ENCODE measurements at places on chromosomes 5 and 9. TPM values are rescaled to one million over a fixed set of nuclear protein-coding genes. Genes with fewer than 3 reads are reported as not detected.

SV2C gene
- total RNA-seq, result not detected

IPPK gene
- 38.8 TPM for total RNA-seq

NR5A1 gene
- total RNA-seq, result not detected

SURF1 gene
- total RNA-seq, result 44.5 TPM

JAKMIP2 gene
- not detected for total RNA-seq

OR1J2 gene
- not detected for total RNA-seq

SLCO6A1 gene
- under 0.01 TPM for total RNA-seq

PAEP gene
- not detected for total RNA-seq

DEPDC1B gene
- 2.1 TPM for total RNA-seq

GRCh38 chr9:84294241-84294950 lies 46.2 kb downstream of the SLC28A3 start:
- DNase-seq, result no peak

GRCh38 chr5:173451031-173451430 lies 122.8 kb upstream of the STC2 start:
- no peak for DNase-seq

- no peak for DNase-seq
Measured at GRCh38 chr9:2085716-2086115, 70.6 kb downstream of the SMARCA2 start.

DNA sequence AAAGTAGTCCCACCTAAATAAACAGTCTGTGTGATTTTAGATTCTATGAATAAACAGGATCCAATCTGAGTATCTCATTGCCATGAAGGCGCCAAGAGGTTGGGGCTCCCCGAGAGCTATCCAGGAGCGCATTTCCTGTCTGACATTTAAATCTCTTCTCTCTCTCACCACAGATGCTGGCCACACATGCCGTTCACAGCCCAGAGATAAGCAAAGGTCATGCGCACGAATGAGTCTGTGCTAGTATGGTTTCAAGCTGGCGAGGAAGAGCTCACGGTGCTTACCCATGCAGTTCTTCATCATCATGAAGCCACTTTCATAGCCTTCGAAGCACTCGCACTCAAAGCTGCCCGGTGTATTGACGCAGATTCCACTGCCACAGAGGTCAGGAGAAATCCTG lies 199.4 kb downstream of the FBN2 start:
- no peak for DNase-seq

GRCh38 chr5:56026863-56027300 lies 32.1 kb upstream of the IL6ST start:
- DNase-seq, result peak; percentile 97

DNA sequence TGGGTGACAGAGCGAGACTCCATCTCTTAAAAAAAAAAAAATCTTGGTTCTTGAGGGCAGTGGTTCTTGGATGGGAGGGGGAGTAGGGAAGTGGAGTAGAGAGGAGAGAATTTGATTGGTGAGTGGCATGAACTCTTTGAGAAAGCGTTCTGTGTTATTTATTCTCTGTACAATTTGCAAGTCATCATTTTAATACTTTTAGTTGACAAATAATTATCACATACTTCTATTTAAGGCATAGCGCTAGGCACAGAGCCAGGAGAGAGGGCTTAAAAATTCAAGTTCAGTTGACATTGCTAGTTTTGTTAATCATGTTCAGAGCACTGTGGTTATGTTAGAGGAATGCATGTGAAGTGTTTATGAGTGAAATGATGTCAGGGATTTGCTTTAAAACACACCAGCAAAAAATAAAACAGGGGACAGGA lies 24.6 kb downstream of the HSDL2 start:
- peak; percentile 15 for DNase-seq

GRCh38 chr9:108467653-108468324 lies 388.0 kb downstream of the ACTL7B start:
- DNase-seq, result no peak

DNA sequence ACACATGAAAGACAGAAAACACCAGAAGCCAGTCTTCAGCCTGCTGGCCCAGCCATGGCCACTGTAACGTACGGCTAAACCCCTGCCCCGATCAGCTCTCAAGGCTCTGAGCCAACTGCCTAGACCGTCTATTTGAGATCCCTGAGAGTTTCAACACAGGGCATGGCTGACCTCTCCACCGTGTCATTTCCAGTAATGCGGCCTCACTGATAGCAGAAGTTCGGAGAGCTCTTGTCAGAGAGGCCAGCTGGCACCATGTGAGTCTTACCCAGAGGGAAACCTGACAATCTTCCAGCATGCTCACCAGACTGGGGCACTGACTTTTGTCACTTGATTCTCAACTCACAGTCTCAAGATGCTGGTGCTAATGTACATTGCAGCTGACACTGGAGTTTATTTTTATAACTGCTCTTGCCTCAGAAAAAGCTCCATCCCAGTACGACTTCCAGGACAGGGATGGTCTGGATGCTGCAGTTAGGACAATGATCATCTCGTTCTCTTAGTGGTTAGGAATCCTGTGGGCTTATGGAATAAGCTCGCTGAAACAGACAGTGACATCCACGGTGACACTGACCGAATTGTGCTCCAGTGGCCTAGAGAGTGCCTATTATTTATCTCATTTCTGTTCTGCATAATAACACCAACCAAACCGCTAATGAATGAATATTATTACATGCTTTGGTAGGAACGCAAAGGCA lies 372.7 kb downstream of the ICE1 start:
- no peak for DNase-seq

GRCh38 chr9:137728444-137729311 lies 109.9 kb downstream of the EHMT1 start:
- DNase-seq, result no peak

DNA sequence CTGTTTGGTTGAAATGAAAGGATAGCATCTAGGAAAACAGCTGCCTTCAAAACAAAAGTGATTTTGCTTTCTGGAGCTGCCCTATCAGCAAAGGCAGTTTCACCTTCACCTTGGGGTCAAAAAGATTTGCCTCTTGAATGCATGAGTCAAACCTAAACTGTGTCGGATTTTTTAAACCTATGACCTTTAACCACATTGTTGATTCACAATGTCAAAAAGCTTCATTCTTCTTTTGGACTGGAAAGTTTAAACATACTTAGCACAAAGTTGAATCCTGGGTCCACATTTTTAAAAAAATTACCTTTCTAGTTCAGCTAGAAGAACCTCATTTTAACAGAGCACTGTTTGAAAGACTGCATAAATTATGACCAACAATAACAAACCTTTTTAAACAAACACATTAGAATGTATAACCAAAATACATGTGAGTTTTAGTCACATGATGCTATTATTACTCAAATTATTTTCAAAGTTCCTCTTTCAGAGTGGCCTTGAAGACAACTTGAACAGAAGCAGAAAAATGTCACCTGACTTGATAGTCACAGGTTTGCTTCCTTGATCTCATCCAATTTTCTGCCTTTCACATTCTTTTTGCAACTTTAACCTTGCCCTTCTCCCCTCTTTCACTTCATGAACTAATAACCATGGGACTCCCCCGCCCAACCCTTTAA lies 109.7 kb upstream of the LHFPL2 start:
- DNase-seq, result no peak

DNA sequence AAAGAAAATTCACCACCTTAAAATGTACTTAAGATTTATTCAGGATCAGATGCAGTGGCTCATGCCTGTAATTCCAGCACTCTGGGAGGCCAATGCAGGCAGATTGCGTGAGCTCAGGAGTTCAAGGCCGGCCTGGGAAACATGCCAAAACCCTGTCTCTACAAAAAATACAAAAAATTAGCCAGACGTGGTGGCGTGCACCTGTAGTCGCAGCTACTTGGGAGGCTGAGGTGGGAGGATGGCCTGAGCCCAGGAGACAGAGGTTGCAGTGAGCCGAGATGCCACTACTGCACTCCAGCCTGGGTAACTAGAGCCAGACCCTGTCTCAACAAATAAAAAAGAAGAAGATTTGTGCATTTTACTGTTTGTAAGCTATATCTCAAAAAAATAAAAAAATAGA lies 34.7 kb upstream of the GFPT2 start:
- DNase-seq, result no peak

DNA sequence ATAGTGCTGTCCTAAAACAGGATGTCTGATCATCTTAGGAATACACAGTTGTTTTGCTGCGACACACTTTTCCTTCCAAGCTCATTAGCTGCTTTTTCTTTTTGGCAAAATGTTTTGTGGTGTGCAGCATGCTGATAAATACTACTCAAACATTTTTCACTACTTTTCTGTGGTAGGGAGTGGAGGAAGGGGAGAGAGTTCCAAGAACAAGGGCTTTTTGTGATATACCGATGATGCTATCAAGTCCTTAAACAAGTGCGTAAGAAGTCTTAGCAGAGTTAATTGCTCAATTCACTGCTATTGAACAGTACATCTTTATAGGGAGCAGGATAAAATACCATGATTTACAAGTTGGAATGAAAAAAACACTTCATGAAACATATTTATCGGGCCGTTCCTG lies 23.6 kb upstream of the TEK start:
- no peak for DNase-seq

DNA sequence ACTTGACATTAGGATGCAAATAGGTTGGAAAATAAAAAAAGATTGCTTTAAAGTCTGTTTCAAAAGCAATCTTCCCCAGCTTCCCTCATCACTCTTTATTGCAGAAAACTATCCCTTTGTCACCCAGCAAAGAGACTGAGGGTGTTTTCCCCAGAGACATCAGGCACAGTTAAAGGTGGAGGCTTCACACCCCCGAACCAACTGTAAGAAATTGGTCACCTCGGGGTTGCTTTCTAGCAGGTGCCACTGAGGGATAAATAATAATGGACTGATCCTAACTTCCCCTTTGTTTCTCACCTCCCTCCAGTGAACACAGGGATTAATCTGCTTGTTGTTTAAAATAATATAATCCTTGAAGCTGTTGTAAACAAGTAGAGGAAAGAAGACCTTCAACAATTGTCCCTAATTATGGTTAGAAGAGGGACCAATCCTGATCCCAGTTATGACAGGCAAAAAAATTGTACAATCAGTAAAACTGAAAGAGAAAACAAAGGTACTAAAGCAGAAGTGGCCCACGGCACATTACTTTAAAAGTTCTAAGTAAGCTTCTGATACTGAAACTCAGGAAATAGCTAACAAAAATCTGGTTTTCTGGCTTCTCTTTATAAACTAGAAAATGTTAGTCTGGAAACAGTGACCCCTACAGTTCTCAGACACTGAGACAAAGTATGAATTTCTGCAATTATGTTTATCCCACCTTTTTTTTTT lies 6.6 kb upstream of the PCSK1 start:
- no peak for DNase-seq

DNA sequence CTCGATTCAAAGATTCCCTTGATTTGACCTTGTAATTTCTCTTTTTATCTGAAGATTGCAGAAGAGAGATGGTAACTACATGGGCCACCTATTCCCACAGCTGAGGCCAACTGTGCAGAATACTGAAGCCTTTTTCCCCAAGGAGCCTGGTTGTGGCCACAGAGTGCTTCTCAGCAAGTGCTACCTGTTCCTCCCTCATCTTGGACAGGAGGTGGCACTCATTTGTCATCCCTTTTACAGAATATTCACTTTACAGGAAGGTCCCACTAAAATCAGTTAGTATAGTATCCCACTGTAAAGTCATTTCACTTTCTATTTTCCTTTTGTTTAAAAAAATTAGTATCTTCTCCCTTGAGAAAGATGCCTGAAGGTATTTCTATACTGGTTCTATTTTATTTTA lies 346.4 kb downstream of the ARL15 start:
- DNase-seq, result no peak

DNA sequence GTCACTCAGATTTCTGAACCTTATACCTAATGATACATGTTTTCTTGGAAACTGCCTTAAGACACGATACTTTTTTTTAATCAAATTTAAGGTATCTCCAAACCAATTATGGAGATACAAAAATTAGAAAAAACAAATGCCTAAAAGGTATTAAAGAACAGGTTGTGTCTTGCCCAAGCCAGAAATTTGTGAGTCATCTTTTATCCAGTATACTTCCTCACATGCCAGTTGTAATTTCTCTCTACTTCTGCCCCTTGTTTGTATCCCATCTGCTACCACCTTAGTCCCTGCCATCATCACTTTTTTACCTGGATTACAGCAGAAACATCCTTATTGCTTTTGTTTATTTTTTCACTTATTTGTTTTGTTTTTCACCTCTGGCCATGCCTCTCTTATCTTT lies 571.2 kb upstream of the DAB2 start:
- peak; percentile 65 for DNase-seq

GRCh38 chr5:166369807-166370206 lies 1921.6 kb upstream of the WWC1 start:
- DNase-seq, result no peak

DNA sequence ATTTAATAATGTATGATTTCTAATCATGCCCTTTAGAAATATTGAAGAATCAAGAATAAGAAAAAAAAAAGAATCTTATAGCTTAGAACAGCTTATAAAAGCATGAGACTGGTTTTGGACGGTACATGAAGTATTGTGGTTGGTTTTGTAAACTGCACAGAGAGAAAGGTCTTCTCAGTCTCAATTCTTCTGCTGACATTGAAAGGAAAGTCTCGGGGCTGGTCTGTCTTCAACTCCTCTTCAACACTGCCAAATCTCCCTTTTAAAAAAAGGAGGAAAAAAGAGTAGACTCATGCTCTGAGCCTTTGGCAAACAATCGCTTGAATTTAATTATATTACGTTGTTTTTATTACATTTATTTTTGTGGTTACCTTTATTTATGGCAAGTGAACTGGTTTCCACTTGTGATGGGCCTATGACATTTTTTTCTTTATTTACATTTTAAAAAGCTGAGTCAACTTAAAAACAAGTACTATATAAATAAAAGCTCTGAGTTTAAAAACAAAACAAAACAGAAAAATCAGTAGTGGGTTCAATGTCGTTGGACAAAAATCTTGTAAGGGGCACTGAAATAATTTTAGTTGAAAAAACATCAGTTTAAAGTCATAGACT lies 32.8 kb upstream of the EBF1 start:
- peak; percentile 21 for DNase-seq

DNA sequence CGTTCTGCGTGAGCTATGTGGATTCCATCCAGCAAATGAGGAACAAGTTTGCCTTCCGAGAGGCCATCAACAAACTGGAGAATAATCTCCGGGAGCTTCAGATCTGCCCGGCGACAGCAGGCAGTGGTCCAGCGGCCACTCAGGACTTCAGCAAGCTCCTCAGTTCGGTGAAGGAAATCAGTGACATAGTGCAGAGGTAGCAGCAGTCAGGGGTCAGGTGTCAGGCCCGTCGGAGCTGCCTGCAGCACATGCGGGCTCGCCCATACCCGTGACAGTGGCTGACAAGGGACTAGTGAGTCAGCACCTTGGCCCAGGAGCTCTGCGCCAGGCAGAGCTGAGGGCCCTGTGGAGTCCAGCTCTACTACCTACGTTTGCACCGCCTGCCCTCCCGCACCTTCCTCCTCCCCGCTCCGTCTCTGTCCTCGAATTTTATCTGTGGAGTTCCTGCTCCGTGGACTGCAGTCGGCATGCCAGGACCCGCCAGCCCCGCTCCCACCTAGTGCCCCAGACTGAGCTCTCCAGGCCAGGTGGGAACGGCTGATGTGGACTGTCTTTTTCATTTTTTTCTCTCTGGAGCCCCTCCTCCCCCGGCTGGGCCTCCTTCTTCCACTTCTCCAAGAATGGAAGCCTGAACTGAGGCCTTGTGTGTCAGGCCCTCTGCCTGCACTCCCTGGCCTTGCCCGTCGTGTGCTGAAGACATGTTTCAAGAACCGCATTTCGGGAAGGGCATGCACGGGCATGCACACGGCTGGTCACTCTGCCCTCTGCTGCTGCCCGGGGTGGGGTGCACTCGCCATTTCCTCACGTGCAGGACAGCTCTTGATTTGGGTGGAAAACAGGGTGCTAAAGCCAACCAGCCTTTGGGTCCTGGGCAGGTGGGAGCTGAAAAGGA lies 10.9 kb downstream of the QRFP start:
- peak; percentile 22 for DNase-seq

Measured in bronchial epithelial cell (primary cell).